ENCODE measurements at places on chromosomes 1 and 21.
A peak's percentile ranks its signal among the peaks of the same experiment; 100 is the strongest.

DNA sequence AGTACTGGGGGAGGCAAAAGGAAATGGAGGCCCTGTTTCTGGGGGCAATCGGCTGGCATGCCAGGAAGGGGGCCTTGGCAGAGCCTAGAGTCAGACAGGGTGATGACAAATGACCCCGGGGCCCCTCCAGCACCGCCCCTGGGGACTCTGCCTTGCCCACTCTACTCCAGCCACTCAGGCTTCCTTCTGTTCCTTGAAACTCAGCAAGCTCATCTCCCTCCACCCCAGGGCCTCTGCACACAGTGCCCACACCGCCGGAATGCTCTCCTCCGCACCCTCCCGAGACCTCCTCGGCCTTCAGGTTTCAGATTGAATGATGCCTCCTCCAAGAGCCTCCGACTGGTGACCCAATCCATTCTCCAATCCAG, 122.5 kb upstream of the ZBTB40 start:
- DNase-seq = no peak

DNA sequence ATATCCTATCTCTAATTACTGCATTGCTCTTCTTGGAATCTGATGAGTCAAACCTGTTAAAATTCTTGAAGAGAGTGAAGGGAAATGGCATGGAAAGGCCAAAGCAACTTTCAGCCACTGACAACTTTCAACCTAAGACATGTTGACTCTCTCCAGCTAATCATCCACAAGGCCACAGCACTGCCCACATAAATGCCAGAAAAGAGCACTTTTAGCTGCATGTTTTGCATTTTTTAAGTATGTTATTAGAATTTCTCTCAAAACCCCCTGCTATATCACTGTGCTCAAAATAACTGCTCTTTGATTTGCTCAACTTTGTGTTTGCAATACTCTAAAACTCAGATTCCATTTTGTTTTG, 352.5 kb downstream of the ADGRL2 start:
- DNase-seq = no peak

DNA sequence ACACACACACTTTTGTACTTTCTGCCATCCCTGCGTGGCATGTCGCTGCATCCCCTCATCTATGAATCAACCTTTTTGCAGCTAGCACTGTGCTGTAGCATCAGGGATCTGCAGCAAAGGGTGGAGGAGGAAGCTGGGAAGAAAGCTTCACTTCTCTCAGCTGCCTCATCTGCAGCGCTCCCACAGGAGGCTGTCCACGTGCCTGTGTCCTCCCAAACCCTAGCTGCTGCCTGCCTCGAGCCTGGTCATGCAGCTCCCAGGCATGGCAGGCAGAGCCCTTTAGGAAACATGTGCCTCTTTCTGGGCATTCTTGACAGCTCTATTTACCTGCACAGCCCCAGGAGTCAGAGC, 262.1 kb upstream of the SGIP1 start:
- no peak for DNase-seq

GRCh38 chr1:21552715-21553114, 43.5 kb downstream of the ALPL start:
- DNase-seq = no peak

- peak; percentile 19 for DNase-seq
Observed at GRCh38 chr1:21956720-21957552, 19.8 kb upstream of the HSPG2 start.

- no peak for DNase-seq
Observed at GRCh38 chr1:214946615-214947014, 135.9 kb upstream of the KCNK2 start.

DNA sequence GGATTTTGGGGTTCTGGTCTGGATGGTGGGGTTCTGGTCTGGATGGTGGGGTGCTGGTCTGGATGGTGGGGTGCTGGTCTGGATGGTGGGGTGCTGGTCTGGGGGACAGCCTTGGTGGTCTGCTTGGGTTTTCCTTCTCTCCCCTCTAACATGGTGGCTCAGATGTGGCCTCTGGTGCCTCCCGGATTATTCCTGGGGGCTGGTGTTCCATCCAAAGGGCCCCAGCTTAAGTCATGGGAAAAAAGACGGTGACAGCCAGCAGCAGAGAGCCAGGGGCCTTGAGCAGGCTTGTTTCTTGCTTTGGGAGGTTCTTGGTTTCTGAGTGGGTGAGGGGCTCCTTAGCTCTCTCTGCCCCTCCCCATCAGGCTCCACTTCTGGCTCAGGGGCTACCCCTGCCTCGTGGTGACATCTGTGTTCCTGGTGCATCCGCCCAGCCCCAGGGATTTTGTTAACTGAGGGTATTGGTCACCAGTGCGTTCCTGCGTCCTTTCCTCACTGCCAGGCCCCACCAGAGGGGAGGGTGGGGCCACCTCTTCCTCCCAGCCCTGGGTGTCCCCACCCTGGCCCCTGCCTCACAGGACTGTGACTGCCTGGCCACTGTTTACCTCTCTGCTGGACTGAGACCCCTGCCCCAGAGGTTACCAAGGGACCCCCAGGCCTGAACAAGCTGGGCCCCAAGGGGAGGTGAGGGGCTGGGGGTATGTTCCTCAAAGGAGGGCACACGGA, 43.2 kb upstream of the ACTRT2 start:
- DNase-seq = no peak

DNA sequence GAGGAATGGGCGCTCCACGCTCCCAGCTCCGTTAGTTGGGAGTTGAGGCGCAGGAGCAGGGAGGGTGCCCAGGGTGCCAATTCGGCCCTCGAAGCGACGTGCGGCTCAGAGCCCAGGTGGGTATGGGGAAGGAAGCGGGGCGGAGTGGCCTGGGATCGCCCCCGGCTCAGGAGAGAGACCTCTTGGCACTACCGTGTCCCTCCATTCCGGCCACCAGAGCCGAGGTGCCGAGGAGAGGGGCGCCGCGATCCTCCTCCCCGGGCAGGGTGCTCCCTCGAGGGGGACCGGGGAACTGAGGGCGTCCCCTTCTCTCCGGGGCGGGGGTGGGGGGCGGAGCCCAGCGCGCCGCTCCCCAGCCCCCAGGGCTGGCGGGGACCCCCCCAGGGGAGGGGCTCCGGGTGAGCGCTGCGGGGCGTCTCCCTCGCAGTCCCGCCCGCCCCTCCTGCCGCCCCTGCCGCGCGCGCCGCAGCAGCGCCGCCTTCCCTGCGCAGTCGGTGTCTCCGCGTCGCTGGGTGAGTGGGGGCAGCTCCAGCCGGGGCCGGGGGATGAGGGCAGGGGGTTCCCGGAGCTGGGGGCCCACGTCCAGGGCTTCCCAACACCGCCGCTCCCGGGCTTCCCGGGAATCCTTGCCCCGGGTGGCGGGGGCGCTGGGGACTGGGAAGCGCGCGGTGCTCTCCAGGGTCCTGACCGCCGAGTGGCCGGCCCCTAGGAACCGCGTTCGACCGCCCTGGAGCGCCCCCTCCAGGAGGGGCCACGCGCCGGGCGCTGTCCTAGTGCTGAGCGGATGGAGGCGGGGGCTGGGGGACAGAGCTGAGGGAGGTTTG, at the start of gene HPCA:
Gene HPCA (plus strand): TSS at position 488 of the 824 bp plus-strand sequence. CDS start 2,408 bp downstream, outside the sequence.
- DNase-seq = peak; percentile 35

DNA sequence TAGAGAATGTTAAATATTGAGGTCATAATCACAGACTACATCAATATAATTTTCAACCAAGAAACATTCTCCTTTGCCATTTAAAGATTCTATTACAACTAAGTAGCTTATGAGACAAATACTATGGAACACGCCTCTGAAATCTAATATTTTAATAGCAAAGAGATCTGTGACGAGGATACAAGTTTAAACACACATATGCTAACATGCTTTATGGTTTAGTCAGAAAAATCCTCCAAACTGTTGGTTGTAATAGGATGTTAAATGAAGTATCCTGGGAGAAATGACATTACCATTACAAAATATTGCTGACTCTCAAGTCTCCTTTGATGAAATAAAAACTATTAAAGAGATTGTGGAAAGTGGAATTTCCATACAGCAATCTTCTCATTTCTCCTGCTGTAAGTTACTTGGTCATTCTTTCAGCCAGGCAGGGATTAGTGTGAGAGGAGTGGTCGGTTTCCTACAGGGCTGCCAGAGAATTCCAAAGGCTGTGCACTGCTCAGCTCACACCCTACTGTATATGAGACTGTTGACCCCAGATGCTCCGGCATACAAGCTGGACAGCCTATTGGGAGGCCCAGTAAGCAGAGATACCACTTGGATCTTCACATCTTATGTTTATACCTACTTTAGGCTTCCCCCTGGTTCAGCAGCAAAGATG, 26.6 kb downstream of the SCYL3 start:
- no peak for DNase-seq

- no peak for DNase-seq
Observed at GRCh38 chr1:111283838-111284237, 6.8 kb upstream of the CHIA start.

DNA sequence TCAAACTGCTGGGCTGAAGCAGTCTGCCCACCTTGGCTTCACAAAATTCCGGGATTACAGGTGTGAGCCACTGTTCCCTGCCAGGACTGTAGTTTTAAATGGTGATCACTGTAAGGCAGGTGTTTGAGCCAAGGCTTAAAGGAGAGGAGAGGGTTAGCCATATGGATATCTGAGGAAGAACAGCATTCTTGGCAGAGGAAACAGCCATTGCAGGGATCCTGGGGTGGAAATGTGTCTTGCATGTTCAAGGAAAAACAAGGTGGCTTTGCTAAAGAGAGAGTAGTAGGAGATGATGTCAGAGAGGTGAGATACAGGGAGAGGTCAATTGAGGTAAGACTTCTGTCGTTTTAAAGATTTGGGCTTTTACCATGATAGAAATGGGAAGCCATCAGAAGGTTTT, 73.5 kb downstream of the ATF6 start:
- no peak for DNase-seq

DNA sequence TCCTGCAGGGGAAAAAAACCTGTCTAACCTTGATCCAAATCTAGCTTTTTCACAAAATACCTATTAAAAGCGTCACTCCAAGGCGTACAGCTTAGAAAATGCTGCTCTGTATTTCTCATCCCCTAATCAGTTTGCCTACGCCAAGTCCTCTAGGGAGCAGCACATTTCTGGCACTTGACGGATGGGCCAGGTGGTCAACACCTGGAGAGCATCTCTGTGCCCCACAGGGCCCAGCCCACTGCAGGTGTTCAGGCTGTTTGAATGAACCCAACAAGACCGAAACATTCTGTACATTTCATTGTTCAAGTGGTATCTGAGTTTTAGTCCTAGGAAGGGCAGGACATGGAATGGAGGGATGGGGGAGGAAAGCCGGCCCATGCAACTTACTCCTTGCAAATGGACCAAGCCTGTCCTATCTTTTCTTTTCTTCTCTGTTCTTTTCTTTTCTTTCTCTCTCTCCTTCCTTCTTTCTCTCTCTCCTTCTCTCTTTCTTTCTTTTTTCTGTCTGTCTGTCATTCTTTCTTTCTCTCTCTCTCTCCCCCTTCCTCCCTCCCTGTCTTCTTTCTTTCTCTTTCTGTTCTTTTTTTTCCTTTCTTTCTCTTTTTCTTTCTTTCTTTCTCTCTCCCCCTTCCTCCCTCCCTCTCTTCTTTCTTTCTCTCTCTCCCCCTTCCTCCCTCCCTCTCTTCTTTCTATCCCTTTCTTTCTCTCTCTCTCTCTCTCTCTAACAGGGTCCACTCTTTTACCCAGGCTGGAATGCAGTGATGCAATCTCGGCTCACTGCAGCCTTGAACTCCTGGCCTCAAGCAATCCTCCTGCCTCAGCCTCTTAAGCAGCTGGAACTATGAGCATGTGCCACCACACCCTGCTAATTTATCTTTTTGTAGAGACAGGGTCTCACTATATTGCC, 29.1 kb downstream of the IGFN1 start:
- no peak for DNase-seq

DNA sequence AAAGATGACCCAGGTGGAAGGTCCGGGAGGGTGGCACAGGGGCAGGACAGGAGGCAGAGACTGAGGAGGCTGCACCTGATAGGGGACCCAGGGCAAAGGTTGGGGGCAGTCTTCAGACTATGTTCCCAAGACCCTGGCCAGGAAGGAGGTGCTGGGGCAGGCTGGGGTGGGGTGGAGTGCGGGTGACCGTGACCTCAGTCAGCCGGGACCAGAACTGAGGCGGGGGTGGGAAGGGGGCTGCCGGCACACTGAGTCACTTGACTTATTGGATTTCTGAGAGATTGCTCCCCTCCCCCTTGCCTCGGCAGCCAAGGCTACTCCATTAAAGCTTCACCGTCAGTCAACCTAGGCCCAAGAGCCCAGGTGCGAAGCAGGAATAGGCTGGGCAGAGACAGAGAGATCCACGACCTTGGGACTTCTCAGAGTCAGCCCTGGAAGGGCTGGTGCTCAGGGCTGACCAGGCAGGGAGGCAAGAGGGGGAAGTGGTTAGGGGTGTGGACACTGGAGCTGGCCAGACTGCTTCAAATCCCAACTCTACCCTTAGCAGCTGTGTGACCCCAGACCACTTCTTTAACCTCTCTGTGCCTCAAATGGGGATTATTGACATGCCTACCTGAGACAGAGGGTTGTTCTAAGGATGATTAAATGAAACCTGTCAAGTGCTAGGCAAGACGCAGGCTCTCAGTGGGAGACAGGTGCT, 47.9 kb upstream of the LAPTM5 start:
- DNase-seq = no peak

- no peak for DNase-seq
Observed at GRCh38 chr1:229070168-229070567, 200.7 kb upstream of the RAB4A start.

- DNase-seq = no peak
Observed at GRCh38 chr1:41322835-41323234, 38.4 kb upstream of the FOXO6 start.

- DNase-seq = no peak
Observed at GRCh38 chr1:14782741-14783591, 184.5 kb downstream of the KAZN start.

GRCh38 chr1:223242971-223243370, 99.9 kb upstream of the TLR5 start:
- DNase-seq = no peak

GRCh38 chr1:171218661-171219060, 29.6 kb upstream of the FMO1 start:
- no peak for DNase-seq

GRCh38 chr1:184487531-184488193, 100.8 kb downstream of the C1orf21 start:
- no peak for DNase-seq

Measured in stimulated activated CD4-positive, alpha-beta T cell treated with anti-CD3 and anti-CD28 coated beads, Interleukin-12 subunit alpha, Interleukin-12 subunit beta, amount 100 ng/mL, for 48 hours (primary cell).